H7 (cell line): ENCODE measurements at places on chromosomes 13 and 19.

GRCh38 chr13:40181203-40181845, 485.1 kb downstream of the FOXO1 start:
- no peak for DNase-seq

DNA sequence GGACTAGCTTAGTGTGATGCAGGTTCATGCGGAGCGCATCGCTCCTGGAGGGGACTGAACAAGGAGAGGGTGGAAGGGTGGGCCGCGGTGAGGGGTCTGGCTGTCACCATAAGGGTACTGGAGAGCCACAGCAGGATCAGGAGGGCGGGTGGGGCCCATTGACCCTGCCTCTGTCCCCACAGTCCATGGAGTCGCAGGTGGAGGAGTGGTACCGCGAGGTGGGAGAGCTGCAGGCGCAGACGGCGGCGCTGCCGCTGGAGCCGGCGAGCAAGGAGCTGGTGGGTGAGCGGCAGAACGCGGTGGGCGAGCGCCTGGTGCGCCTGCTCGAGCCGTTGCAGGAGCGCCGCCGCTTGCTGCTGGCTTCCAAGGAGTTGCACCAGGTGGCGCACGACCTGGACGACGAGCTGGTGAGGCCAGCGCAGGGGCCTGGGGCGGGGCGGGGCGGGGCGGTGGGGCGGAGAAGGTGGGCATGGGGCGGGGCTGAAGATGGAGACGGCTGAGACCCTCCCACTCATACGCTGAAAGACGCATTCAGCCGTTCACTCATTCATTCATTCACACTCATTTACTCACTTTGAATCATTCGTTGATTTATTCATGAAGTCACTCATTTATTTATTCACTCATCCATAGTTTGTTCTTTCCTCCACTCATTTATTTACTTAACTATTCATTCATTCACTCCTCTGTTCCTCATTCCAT, 27.5 kb upstream of the SHKBP1 start:
- peak; percentile 96 for DNase-seq

GRCh38 chr13:42270857-42271215, 1.1 kb upstream of the AKAP11 start:
- DNase-seq = no peak

- DNase-seq = peak; percentile 73
Observed at GRCh38 chr13:98405107-98405571, 171.8 kb downstream of the STK24 start.

- DNase-seq = no peak
Observed at GRCh38 chr19:28314756-28315155, 898.2 kb downstream of the UQCRFS1 start.

DNA sequence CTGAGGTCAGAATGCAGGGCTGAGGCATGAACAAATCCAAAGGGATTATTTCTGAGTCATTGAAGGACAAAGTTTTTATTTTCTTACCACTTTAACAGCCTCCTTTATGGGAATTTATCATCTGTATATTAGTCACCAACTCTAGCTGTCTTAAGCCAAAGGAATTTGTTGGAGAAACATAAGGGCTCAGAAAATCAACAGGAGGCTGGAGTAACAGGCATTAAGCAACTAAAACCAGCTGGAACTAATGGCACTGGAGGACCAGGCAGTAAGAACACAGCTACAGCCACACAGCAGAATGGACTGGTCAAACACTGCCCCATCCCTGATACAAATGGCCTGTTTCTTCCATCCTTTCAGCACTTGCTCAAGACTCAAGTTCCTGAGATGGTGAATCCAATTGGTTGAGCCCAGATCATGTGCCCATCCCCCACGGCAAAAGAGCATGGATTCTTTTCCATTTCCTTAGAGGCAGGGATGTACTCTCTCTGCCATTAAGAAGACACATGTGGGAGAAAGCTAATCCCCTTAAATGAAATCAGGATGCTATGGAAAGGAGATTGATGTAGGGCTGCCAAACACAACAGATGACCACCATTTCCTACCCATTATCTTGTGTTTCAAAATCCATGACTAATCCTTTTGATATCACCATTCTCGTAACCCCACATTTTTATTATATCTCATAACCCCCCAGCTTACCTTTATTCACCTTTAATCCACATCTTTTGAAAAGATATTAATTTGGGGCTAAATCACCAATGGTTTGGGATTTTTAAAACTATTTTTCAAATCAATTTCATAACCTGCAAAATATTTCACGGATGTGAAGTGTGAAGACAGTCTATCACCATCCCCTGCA, 157.0 kb upstream of the FNDC3A start:
- no peak for DNase-seq

- no peak for DNase-seq
Observed at GRCh38 chr13:72397265-72397664, 330.2 kb downstream of the MZT1 start.
